ENCODE measurements at places on chromosomes 1 and 21.

- peak; percentile 45 for DNase-seq
These were observed 4.2 kb upstream of the DYRK3 start for GRCh38 chr1:206631085-206631509.

- DNase-seq: no peak
These were observed 14.1 kb upstream of the SLC19A2 start for GRCh38 chr1:169499807-169500206.

DNA sequence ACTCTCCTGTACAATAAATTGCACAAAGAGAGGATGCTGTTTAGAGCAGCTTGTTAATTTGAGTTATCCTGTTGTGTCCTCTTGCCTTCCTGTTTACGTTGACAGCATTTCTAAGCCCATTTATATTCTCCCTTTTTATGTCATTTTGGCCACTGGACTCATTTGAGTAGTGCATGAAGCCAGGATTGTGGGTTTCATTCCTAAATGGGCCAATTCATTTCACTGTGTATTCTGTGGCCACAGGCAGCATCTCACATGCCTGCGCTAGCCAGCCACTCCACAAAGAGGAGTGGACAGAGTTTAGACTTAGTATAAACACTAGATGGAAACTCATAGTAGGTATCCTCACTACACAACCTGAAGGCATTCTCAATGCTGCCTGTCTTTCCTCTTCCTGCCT is 73.4 kb downstream of the DTL start:
- DNase-seq: no peak

DNA sequence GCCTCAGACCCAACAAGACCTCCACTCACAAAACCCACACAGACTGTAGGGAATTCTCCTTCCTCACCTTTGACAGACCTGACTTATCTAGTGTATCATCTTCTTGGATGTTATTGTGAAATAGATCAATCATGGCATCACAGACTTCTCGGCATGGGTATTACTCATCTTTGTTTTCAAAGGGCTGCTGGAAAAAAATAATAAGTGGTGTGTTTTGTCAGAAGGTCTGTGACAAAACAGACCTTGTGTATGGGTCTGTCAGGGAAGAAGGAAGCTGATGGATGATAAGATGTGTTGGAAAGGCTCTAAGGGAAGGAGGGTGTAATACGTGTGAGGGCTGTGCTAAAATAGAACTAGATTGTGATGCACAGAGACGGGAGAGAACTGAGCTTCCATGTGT is 13.9 kb upstream of the S100A7 start:
- no peak for DNase-seq

GRCh38 chr21:40618191-40618973 is 228.6 kb downstream of the DSCAM start:
- DNase-seq: no peak

DNA sequence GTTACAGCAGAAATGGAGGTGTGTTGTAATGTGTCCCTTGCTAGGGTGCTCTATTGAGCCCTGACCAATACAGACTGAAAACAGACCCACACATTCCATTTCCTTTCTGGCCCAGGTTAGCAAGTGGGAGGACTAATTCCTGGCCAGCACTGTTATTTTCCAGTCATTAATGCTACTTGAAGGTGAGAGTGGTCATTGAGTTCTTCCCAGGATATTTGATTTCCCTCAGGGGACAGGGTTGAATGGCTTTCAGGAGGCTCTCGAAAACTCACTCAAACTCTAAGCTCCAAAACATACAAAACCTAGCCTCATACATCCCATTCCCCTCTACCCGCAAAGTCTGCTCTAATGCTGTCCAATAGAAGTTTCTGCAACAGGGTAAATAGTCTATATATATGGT is 6.2 kb downstream of the LRRC52 start:
- no peak for DNase-seq

- no peak for DNase-seq
These were observed 31.1 kb downstream of the AKT3 start for GRCh38 chr1:243818978-243819377.

- no peak for DNase-seq
These were observed 89.2 kb downstream of the SLC35F3 start for GRCh38 chr1:233993651-233994050.

DNA sequence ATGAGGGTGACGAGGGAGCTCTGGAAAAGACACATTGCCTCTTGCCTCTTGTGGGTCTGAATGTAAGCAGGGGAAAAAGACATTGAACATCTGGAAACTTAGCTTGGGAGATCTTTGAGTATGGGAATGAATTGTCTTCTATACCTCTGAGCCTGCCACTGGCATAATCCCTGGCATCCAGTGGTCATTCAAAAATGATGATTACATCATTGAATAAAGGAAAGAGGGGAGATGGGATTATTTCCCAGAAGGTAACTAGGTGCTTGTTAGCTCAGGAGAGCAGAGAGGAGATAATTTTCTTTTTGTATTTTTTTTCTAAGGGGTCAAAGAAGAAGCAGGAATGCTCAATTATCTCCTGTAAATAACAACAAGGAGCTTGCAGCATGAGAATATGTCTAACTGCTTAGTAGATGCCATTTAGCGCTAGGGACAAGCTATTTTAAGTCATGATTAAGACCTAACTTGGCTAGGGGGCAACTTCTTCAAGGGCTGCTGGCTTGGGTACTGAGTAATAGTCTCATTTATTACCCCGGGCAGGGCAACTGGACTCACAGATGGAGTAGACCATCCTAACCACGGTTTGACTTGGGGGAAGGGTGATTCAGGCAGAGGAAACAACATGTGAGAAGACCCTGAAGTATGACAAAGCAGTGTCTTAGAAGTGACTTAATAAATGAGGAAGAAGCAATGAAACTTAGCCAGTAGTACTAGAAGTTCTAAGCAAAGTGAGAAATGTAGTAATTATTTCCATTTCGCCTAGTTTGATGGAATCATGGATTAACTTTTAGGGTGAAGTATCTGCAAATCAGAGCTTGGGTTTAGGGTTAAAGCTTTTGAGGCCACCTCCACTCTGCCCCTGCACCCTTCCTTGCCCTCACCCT is 11.0 kb upstream of the XCL2 start:
- DNase-seq: no peak

DNA sequence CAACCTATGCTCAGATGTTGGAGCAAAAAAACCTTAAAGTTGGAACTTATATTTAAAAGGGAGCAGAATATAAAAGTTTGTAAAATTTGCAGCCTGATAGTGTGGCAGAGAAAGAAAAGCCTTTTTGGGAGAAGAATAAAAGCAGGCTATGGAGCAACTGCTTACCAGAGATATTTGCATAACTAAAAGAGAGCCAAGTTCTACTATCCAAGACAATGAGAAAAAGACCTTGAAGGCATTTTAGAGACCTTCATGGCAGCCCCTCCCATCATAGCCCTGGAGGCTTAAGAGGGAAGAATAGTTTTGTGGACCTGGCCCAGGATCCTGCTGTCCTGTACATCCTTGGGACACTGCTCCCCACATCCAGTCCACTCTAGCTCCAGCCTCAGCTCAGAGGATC is 312.5 kb upstream of the ZRANB2 start:
- DNase-seq: no peak

DNA sequence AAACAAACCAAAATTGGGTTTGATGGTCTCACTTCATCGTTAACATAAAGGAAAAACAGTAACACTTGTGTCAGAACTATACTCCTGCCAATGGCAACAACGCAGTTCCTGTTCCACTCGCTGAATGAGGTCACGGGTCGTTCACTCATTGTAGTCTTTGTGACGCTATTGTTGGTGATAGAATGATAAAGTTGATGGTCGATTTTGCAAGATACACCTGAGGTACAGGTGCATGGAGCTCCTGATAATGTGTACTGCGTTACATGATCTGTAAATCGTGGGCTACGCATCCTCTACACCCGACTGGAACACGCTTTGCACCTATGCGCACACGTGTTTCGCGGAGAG is 391 bp upstream of the CENPS start:
- no peak for DNase-seq

DNA sequence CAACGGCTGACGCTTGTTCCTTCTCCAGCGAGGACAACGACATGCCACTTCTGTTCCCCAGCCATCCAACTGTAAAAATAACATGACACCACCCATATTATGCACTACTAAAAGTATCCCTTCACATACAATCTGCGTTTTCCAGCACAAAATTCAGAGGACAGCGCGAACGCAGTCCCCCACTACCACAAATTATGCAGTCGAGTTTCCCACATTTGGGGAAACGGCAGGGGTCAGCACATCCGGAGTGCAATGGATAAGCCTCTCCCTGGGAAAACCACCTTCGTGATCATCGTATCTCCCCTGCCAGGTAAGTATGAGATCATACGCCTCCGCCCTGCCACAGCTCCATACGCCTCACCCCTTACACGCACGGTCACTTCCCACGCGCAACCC is 120.9 kb downstream of the PPIAL4G start:
- DNase-seq: no peak

GRCh38 chr1:227947676-227948492 is at the start of gene WNT9A:
WNT9A (minus strand) TSS chr1:227947932; CDS start chr1:227947887, 45 bp downstream.
- peak; percentile 80 for DNase-seq

DNA sequence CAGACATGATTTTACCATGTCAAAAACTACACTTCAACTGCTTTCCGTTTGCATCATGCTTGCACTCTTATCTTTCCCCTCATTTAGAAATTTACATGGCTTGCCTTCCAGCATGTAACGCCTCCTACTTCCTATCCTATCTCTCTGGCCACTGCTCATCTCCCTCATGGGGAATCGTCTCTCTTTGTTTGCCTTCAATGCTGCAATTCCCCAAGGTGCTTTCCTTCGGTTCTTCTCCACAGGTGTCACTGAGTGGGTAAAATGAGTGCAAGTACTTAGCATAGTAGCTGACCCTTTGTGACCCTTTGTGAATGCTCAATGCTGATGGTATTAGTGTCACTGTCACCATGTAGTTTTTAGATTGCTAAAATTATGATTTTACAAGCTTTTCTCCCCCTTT is 63.1 kb downstream of the APP start:
- no peak for DNase-seq

- no peak for DNase-seq
These were observed 1.5 kb upstream of the ETS2 start for GRCh38 chr21:38804030-38804788.

DNA sequence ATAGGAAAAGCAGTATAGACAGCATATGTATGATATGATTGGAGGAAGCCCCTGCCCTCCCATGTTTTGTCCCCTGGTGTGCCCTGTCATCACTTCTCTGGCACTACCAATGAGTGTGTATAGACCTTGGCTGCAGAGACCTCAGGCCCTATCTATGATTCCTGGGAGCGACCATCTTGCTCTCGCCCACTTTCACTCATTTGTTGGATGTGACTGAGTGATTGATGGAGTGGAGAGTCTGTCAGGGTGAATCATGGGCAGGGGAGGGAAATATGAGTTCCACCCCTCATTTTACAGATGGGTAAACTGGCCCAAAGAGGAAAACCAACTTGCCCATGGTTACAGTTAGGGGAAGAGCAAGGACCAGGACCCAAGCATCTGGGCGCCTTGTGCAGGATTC is 14.9 kb downstream of the SLC30A1 start:
- no peak for DNase-seq

All from frontal cortex (tissue), 4 donors.